A549 treated with ZK216348 at 1 μM for 4 hours (cell line): ENCODE measurements at places on chromosomes 3 and 15. TPM values are rescaled to one million over a fixed set of nuclear protein-coding genes. Genes with fewer than 3 reads are reported as not detected.

LRRC34 gene
- not detected in 5 replicates for total RNA-seq

CHRFAM7A gene
- total RNA-seq = 4.7 to 7.8 TPM (median 6.7 TPM) in 5 replicates

CRYBG3 gene
- 6.9 to 10.9 TPM (median 7.1 TPM) in 5 replicates for total RNA-seq

REC114 gene
- not detected in 5 replicates for total RNA-seq

GOLGA6D gene
- total RNA-seq = 0.07 TPM in 1 of 5 replicates, not detected in the others

KCTD6 gene
- total RNA-seq = 5.1 to 9.5 TPM (median 8.0 TPM) in 5 replicates
